NCI-H2081 treated with DMSO at 0.1 percent for 48 hours (cell line): ENCODE measurements at places on chromosomes 4 and X.

DNA sequence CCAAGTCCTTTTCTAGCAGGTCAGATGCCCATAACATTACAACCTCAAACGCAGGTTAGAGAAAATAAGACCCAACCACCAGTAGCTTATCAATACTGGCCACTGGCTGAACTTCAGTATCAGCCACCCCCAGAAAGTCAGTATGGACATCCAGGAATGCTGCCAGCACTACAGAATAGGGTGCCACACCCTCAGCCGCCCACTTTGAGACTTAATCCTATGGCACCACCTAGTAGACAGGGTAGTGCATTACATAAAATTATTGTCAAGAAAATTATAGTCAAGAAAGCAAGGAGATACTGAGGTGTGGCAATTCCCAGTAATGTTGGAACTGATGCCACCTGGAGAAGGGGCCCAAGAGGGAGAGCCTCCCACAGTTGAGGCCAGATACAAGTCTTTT, 19.9 kb upstream of the TRIM61 start:
- DNase-seq: no peak

DNA sequence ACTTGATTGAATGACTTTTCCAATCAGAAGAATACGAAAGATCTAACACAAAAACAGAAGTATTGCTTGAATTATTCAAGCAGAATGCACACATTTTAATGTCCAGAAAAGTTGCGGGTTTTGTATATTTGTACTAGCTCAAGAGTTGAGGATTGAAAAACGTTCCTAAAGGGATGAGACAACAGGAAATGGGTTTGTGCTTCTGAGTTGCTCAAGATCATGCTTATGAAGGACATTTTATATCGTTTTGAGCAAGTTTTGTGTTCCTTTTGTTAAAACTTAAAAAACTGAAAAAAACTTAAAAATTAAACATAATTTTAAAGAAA, 353 bp upstream of the SMIM10 start:
- DNase-seq: no peak

GRCh38 chr4:183390374-183390773, 54.1 kb upstream of the CDKN2AIP start:
- no peak for DNase-seq

- no peak for DNase-seq
Measured at GRCh38 chrX:57329008-57329407, 42.5 kb downstream of the FAAH2 start.

- peak; percentile 8 for DNase-seq
Measured at GRCh38 chrX:14875624-14876023, 2.4 kb downstream of the MOSPD2 start.

GRCh38 chr4:158826057-158826456, 57.2 kb downstream of the FNIP2 start:
- no peak for DNase-seq

DNA sequence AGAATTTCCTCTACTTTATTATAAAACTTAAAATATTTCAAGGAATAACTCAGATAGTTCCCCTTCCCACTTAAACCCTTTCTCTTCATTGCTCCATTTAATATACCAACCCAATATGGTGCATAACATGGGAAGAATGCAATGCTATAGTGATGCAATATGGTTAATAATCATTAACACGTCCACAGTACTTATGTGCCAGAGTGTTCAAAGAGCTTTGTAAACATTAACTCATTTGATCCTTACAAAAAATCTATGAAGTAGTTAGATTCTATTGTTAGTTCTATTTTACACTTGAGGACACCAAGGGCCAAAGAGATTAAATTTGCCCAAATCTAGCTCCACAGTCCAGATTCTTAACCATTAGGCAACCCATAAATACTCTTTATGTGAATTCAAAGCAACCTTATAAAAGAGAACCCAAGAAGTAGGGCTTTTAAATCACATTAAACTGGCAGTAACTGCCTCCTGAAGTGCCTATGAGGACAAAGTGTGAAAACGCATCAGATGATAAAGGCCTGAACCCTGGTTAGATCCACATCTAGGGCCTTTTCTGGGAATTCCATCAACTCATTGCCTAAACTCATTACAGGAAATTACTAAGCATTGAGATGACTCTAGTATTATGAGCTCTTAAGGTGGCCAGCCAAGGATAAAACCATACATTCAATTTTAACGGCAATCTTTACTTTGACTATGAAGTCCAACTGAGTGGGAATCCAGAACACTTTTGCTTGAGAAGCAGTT, 94.3 kb downstream of the AREG start:
- no peak for DNase-seq

DNA sequence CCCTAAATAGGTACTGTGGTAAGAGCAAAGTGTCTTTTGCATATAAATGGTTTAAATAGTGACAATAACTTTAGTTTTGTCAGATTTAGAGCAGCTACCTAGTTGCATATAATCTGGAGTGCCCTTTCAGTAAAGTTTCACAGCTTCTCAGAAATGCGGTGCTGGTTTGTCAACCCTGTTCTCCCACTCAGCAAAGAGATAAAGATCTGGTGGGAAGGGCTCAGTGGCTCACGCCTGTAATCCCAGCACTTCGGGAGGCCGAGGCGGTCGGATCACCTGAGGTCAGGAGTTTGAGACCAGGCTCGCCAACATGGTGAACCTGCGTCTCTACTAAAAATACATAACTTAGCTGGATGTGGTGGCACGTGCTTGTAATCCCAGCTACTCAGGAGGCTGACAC, 45.6 kb upstream of the TENM3 start:
- DNase-seq: no peak

GRCh38 chr4:118954246-118954645, 65.6 kb downstream of the SYNPO2 start:
- no peak for DNase-seq

GRCh38 chr4:70714079-70714887, 7.5 kb upstream of the RUFY3 start:
- DNase-seq: no peak

- no peak for DNase-seq
Measured at GRCh38 chr4:53709693-53710092, 118.4 kb upstream of the LNX1 start.

DNA sequence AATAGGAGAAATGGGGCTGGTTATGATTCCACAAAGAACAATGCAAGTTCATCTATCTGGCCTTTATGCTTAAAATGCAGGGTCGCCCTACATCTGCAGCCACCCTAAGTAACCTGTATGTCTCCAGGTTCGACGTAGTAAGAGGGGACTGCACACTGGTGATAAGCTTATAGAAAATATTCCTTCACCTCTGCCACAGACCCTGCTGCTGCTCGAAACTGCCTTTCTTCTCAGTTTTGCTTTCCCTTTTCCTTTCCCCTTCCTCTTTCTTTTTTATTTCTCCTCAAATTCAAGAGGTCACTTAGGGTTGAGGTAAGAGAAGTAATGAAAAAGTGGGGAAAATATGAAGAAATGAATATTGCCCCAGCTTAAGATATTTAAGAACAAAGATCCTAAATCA, 123.5 kb downstream of the DCHS2 start:
- no peak for DNase-seq

GRCh38 chrX:16469870-16470269, 180.1 kb upstream of the S100G start:
- no peak for DNase-seq

- no peak for DNase-seq
Measured at GRCh38 chr4:3311489-3312171, 18.8 kb downstream of the RGS12 start.

DNA sequence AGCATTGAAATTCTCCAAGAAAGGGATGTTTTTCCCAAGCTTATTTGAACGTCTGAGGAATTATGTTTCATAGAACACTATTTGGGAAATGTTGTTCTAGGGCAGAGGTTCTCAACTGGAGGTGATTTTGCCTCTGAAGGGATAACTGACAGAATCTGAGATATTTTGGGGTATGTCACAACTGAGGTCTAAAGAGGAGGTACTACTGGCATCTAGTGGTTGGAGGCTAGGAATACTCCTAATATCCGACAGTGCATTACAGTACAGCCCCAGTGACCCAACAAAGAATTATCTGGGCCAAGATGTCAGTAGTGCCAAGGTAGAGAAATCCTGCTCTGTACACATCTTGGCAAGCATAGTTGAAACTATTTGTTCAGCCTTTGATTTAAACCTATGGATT, 6.4 kb downstream of the HSPA4L start:
- no peak for DNase-seq

DNA sequence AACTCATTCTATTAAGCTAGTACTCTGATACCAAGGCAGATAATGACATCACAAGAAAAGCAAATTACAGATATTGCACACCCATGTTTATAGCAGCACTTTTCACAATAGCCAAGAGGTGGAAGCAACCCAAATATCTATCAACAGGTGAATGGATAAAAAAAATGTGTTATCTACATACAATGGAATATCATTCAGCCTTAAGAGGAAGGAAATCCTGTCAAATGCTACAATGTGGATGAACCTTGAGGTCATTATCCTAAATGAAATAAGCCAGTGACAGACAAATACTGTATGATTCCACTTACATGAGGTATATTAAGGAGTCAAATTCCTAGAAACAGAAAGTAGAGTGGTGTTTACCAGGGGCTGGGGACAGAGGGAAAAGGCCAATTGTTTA, 14.3 kb downstream of the FABP2 start:
- DNase-seq: no peak

DNA sequence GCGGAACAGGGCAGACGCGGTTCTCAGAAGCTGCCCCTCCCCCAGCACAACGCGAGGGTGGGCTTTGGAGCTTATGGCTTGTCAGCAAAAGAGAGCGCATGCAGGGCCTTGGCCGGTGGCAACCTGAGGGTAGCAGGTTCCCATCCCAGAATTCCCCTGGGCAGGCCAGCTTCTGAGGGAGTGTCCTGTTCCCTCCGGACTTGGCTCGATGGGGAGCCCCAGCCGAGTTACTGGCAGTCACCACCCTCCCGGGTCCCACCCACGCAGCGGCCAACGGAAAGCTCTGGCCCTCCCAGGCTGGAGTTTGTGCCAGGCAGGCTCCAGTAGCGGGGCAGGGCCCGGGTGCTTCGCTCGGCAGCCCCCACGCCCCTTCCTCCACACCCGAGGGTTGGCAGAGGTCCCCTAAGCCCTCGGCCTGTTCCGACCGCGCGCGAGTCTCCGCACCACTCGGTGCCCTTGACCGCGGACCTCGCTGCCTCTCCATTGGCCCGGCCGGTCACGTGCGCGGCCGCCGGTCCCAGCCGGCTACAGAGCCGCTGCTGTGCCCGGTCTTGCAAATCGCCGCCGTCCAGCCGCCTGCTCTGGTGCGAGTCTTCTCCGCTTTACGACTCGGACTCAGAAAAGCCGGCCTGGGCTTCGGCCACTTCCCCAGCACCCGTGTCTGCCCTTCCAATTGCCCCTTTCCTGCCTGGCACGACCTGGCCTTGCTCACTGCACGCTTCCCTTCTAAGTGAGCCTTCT, 20.9 kb upstream of the MTM1 start:
- no peak for DNase-seq

- peak; percentile 13 for DNase-seq
Measured at GRCh38 chr4:173538148-173538908, 8.3 kb upstream of the HAND2 start.

GRCh38 chrX:78527263-78527662, 131.9 kb downstream of the RTL3 start:
- DNase-seq: no peak

DNA sequence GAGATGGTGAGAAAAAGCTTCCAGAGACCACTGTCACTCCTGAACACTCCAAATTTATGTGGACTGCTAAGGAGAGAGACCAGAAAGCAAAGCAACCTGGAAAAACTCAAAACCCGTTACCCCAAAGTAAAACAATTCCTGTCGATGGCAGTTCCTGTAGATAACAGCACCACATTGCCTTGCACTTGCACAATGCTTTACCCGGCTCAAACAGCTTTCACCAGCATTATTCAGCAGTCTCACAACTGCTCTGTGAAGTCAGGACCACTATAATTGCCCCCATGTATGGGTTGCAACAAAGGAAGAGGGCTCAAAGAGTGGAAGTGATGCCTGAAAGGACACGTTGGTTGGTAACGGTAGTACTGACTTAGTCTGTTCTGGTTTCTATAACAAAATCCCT, 234.8 kb downstream of the BCOR start:
- no peak for DNase-seq

DNA sequence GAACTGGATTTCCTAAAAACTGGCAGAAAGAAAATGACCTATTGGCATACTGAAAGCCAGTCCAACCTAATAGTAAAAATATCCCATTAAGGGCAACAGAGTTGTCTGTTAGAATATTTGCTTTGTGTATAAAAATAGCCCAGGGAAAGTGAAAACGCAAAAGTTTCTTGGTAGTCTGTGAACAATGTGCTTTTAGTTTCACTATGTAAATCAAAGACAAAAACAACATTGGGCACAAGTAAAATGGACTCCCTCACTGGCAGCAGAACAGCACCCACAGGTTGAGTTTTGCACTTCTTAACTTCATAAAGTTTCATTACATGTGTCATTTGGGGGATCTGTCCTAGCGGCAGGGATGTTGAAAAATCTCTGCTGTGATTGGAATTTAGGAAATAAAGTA, 4.3 kb upstream of the FGG start:
- DNase-seq: no peak

- no peak for DNase-seq
Measured at GRCh38 chr4:170705907-170706306, 616.2 kb upstream of the AADAT start.

GRCh38 chr4:131091896-131092295, 1995.9 kb downstream of the C4orf33 start:
- peak; percentile 14 for DNase-seq

GRCh38 chrX:154399527-154400368, 1.6 kb downstream of the RPL10 start:
- no peak for DNase-seq

DNA sequence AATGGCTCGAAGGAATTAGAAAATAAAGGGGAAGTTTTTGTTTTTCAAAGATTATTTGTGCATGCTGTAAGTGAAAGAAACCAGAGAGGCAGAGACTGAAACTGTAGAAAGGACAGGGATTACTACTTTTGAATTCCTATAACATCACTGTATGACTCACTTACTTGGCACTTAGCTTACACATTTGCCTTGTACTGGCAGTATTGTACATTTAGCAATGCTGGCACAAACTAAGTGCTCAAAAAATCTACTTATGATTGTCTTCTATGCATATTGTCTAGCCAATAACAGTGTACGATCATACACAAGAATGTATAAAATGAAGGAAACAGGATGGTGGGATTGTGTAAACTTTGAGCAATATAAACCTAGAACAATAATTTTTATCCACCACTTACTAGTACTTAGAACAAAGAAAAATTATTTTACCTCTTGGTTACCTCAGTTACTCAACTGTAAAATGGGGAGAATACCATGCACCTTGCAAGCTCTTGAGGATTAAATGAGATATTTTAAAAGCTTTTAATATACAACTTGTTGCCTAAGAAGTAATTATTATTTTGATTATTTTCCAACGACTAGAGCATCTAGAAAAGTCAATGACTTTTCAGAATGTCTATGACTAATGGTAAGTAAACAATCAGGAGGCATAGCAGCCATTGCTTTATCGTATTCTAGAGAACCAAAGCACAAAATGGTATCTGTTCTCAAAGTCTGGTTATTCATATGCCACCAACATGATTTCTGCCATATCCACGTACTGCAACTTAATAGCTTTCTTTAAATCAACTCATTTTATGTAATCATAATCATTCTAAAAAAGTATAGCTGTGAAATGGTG, 4.7 kb downstream of the FAM120C start:
- DNase-seq: no peak

- no peak for DNase-seq
Measured at GRCh38 chr4:185270885-185271284, 61.5 kb downstream of the SNX25 start.

- DNase-seq: no peak
Measured at GRCh38 chrX:11449613-11450012, 156.4 kb downstream of the AMELX start.
